ENCODE measurements at places on chromosomes 2 and 18. TPM values are rescaled to one million over a fixed set of nuclear protein-coding genes. Genes with fewer than 3 reads are reported as not detected.
A peak's percentile ranks its signal among the peaks of the same experiment; 100 is the strongest.

RMND5A gene
- total RNA-seq: 40.6 TPM

FNDC4 gene
- total RNA-seq: 4.7 TPM

ITSN2 gene
- 70.8 TPM for total RNA-seq

CDK15 gene
- total RNA-seq: 0.94 TPM

WNT6 gene
- 1.4 TPM for total RNA-seq

GRCh38 chr18:69974365-69974764 lies 26.7 kb upstream of the CD226 start:
- H3K27ac ChIP-seq: no peak overlapping the region
- H3K4me3 ChIP-seq: no peak overlapping the region
- DNase-seq: no peak
- peaks cover 4% of the 10 kb centered on the region for H3K36me3 ChIP-seq

DNA sequence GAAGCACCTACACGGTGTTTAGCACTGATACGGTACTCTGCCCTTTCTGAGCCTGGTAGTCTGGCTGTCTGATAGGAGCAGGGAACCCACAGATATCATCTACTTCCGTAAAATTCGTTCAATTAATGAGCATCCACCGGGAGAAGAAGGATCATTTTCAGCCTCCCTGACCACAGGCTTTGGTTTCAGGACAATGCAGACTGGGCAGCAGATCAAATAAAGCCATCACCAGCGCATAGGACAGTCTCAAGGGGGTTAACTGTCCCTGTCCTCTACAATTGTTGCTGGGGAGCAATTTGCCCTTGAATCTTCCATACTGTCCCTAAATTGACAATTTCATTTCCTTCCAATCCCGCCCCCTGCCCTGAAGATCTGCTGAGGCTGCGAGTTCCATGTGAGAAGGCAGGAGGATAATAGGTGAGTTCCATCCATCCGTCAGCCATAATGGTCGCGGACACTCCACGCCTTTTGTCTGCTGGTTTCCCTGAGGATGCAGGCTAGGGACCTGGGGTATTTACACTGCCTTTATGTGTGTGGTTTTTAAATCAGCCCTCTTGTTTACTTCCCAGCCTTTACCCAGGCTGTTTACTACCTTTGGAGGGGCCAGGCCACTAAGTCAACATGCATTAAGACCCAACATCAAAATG lies 110.0 kb downstream of the MYCN start:
- H3K36me3 ChIP-seq: no peaks in the 10 kb centered on the region
- H3K4me3 ChIP-seq: no peak overlapping the region
- no peak overlapping the region for H3K27ac ChIP-seq
- no peaks in the 10 kb centered on the region for H3K27me3 ChIP-seq
- no peak for DNase-seq

- no peak overlapping the region for H3K4me3 ChIP-seq
- H3K36me3 ChIP-seq: no peaks in the 10 kb centered on the region
- H3K27me3 ChIP-seq: no peaks in the 10 kb centered on the region
- H3K4me1 ChIP-seq: no peaks in the 10 kb centered on the region
These were observed 155.6 kb upstream of the DSEL start for GRCh38 chr18:67672155-67672554.

DNA sequence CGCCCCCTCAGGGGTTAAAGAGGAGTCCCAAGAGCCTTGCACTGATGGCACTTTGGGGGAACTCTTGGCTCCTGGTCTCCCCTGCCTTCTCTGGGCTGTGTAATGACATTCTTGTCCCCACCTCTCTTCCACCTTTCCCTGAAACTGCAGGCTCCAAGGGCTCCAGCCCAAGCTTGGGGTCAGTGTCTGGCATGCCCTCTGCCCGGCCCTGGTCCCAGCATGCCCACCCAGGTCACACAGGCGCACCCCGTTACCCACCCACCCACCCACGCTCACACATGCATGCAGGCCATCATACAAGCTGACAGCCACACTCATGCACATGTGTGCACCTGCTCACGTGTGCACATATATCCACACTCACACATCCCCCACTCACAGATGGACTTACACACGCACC lies 6.9 kb upstream of the NT5DC4 start:
- H3K4me3 ChIP-seq: no peak overlapping the region
- no peak overlapping the region for H3K27ac ChIP-seq
- H3K4me1 ChIP-seq: no peaks in the 10 kb centered on the region

DNA sequence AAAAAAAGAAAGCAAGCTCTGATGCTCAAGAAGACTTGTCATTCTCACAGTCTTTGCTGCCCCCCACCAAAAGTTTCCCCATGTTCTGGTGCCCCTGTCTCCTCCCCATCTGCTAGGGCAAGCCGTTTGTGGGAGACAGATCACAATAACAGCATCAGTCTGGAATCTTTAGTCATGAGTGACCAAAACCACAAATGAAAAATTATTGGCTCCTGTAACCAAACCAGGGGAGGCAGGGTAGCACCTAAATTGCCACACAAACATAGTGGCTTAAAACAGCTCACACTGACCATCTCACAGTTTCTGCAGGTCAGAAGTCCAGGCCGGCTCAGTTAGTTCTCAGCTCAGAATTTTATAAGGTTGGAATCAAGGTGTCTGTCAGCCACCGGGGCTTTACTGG lies 9.1 kb upstream of the B3GNT7 start:
- H3K27me3 ChIP-seq: no peaks in the 10 kb centered on the region
- H3K36me3 ChIP-seq: no peaks in the 10 kb centered on the region
- H3K4me1 ChIP-seq: no peaks in the 10 kb centered on the region
- H3K4me3 ChIP-seq: no peak overlapping the region
- no peak for DNase-seq

DNA sequence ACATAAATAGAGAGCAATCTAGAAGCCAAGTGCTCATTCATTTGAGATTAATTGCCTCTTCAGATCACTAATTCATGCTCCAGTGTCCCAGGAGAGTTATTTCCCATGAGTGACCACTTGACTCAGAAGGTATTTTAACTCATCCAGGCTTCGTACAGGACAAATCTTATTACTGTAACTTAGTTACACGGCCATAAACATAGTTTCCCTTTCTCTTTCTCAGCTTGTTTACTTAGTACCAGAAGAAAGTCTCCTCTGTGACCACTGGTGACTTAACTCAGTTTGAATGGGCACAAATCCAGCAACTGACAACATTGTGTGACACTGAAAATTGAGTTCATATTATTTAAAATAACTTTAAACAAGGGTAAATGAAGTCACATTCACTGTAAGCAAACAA lies 25.3 kb downstream of the MMADHC start:
- no peak overlapping the region for H3K27ac ChIP-seq
- peaks cover 22% of the 10 kb centered on the region for H3K36me3 ChIP-seq
- no peaks in the 10 kb centered on the region for H3K4me1 ChIP-seq
- no peak overlapping the region for H3K4me3 ChIP-seq

DNA sequence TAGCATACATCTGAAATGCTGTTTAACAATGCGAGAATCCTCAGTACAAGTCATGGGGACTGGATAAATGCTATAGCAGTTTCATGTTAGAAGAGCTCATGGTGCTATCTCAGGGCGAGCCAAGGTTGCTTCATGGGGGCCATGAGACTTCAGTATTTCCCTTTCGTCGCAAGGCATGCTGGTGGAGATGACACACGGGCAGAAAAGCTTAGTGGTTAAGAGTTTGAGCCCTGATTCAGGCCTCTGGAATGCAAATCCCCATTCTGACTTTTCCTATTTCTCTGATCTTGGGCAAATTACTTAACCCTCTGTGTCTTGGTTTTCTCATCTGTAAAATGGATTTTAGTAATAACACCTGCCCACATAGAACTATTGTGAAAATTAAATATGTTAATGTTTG lies 57.4 kb upstream of the EPHA4 start:
- peaks cover 3% of the 10 kb centered on the region for H3K4me1 ChIP-seq
- H3K27me3 ChIP-seq: no peaks in the 10 kb centered on the region
- no peak for DNase-seq
- no peaks in the 10 kb centered on the region for H3K36me3 ChIP-seq
- no peak overlapping the region for H3K27ac ChIP-seq

GRCh38 chr2:128684523-128684922 lies 365.9 kb upstream of the HS6ST1 start:
- DNase-seq: no peak
- H3K27ac ChIP-seq: no peak overlapping the region
- no peaks in the 10 kb centered on the region for H3K36me3 ChIP-seq
- no peaks in the 10 kb centered on the region for H3K27me3 ChIP-seq
- no peaks in the 10 kb centered on the region for H3K4me1 ChIP-seq
- no peak overlapping the region for H3K4me3 ChIP-seq

- peaks cover 16% of the 10 kb centered on the region for H3K27me3 ChIP-seq
- no peak overlapping the region for H3K27ac ChIP-seq
- no peak overlapping the region for H3K4me3 ChIP-seq
- no peak for DNase-seq
- peaks cover 8% of the 10 kb centered on the region for H3K4me1 ChIP-seq
These were observed 1.1 kb downstream of the PRLH start for GRCh38 chr2:237567276-237568029.

- no peak for DNase-seq
- H3K4me1 ChIP-seq: peaks cover 39% of the 10 kb centered on the region
- H3K4me3 ChIP-seq: no peak overlapping the region
- H3K36me3 ChIP-seq: no peaks in the 10 kb centered on the region
- H3K27ac ChIP-seq: no peak overlapping the region
- no peaks in the 10 kb centered on the region for H3K27me3 ChIP-seq
These were observed 322.4 kb downstream of the TNS1 start for GRCh38 chr2:217680381-217680780.

GRCh38 chr18:2878656-2879330 lies 32.0 kb downstream of the EMILIN2 start:
- peaks cover 30% of the 10 kb centered on the region for H3K4me1 ChIP-seq
- H3K27me3 ChIP-seq: no peaks in the 10 kb centered on the region
- peak; percentile 42 for DNase-seq
- no peaks in the 10 kb centered on the region for H3K36me3 ChIP-seq
- H3K4me3 ChIP-seq: no peak overlapping the region

GRCh38 chr2:96524482-96525210 lies 11.9 kb upstream of the ARID5A start:
- peaks cover 30% of the 10 kb centered on the region for H3K4me1 ChIP-seq
- H3K36me3 ChIP-seq: no peaks in the 10 kb centered on the region
- no peak overlapping the region for H3K27ac ChIP-seq
- no peaks in the 10 kb centered on the region for H3K27me3 ChIP-seq
- no peak for DNase-seq

DNA sequence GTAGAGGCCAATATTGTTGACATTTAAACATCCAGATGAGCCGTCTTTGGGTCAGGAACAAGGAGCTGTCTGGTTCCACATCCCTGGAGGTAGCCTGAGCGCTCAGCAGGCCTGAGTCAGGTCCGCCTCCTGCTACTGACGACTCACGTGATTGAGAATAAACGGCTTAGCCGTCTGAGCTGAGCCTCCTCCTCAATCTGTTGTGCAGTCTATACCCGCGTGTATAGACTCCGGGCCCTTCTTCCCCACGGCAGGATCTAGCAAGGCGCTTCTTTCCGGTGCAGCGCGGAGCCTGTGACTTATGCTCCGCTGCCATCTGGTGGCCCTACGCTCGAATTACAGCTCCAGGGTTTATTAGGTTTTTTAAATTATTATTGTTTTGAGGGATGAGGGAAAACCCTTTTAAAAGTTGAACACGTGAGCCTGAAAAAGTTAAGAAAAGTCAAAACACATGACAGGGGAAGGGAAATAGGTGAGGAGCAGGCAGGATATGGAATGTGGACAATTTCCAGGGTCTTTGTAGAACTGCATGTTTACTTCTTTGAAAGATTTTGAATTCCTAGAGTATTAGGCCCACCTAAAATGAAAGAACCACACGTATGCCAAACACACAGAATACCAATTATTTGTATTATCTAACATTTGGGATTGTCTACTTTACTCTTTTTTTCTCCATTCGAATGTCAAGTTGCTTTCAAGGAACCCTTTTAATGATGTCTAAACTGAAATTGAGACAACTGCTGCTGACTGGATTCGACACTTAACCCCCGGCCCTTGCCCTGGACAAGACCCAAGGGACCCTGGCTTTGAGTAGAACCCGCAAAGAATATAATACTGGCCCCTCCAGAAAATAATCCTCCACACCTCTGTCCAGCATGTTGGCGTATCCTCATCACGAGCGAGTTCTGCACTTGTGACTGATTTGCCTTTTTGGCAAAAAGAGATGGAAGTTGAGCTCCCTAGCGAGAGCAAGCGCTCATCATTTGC lies 112.4 kb upstream of the ZNF236 start:
- H3K36me3 ChIP-seq: no peaks in the 10 kb centered on the region
- no peak overlapping the region for H3K27ac ChIP-seq
- H3K27me3 ChIP-seq: no peaks in the 10 kb centered on the region
- no peak overlapping the region for H3K4me3 ChIP-seq

Data from suprapubic skin (tissue), 4 donors.